NCI-H146 (cell line): ENCODE measurements at places on chromosomes 1 and 21.

DNA sequence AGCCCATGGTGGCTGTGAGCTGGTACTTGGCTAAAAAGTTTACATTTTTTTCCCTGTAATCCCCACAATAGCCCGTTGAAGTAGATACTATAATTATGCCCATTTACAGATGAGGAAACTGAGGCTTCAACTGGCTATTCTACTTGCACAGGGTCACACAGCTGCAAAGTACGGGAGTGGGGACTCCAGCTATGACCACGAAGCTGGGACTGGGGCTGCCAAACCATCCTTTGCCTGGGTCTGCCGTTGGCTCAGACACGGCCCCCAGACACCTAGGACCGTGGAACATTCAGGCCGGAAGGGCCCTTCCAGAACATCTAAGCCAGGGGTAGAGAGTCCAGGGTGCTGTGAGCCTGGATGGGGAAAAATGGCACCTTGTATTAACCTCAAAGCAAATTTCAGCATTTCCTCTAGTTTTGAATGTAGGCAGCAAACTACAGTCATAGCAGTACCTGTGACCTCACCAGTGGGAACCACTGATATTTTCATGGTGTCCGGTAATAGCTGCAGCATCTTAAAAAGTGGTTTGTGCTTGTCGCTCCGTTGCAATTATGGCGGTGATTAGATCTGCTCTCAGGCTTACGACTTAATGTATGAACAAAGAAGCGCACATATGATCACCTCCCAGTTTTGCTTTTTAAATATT is 4.3 kb downstream of the TP73 start:
- DNase-seq, result no peak

GRCh38 chr1:207820568-207821463 is 69.0 kb downstream of the CD46 start:
- DNase-seq, result no peak

GRCh38 chr1:176602388-176603004 is 139.5 kb downstream of the PAPPA2 start:
- DNase-seq, result no peak

DNA sequence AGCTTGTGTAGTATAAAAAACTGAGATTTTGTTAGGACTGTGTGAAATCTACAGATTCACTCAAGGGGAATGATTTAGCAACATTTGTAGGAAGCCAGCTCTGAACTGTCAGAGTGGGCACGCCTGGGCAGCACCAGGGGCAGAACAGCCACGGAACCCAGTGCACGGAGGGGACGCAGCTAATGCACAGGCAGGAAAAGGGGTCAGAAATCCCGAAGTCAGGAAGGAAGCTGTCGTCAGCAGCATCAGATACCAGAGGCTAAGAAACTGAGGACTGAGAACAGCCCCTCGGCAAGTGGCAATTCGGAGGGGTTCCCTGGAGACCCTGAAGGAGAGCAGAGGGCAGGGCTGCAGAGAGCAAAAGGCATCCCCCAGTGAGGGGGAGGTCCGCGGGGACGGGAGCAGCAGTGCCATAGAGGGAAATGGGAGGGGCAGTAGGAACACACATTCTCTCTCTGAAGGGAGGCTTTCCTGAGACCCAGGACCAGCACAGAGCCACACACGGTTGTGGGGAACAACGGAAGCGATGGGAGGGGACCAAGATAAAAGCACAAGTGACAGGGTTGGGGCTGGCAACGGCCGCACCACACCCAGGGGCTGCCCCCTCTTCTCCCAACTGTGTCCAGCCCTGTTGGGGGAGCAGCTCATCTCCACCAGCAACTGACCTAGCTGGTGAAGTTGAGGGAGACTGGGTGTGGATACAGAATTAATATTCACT is 12.7 kb downstream of the UBE2J2 start:
- DNase-seq, result no peak

GRCh38 chr1:26789931-26790330 is 2.2 kb downstream of the PIGV start:
- peak; percentile 15 for DNase-seq

GRCh38 chr21:43015906-43016540 is 41.7 kb downstream of the PKNOX1 start:
- no peak for DNase-seq

GRCh38 chr1:156390469-156391365 is 21.7 kb downstream of the RHBG start:
- DNase-seq, result peak; percentile 43

- DNase-seq, result no peak
Measured at GRCh38 chr1:97499667-97500066, 421.2 kb downstream of the DPYD start.

GRCh38 chr1:225944387-225944786 is 3.4 kb upstream of the LEFTY2 start:
- DNase-seq, result no peak

DNA sequence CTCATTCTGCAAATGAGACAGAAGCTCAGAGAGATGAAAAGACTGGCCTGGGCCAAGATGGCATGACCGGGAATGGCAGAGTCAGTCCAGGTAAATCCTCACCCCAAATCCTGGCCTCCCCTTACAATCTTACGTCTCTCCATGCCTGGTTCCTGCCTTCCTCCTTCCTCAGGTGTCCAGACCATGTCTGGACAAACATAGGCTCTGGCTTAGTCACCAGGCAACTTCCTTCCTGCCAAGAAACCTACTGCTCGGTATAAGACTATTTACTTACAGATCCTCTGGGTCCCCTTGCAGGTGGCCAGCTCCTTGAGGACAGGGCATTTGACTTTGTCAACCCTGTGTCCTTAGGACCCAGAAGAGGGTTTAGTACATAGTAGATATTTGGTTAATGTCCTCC is 69.4 kb upstream of the ROR1 start:
- no peak for DNase-seq

GRCh38 chr1:41024953-41025352 is 3.4 kb upstream of the SLFNL1 start:
- no peak for DNase-seq

GRCh38 chr1:48869116-48869893 is 92.6 kb upstream of the BEND5 start:
- no peak for DNase-seq

DNA sequence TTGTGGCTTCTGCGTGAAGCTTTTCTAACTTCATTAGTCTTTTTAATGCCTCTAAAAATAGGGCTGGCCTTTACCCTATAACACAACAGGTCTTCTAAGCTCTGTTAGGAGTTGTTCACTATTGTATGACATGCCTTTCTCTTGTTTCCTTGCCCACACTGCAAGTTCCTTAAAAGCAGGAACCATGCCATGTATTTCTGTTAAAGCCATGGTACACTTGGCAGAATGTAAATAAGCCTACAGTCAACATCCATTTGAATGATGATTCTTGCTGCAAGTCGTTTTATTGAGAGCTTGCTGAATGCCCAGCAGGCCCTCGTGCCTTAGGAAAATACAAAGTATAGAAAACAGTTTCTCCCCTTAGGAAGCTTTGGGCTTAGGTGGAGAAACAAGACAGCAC is 214.6 kb downstream of the DUSP10 start:
- no peak for DNase-seq

DNA sequence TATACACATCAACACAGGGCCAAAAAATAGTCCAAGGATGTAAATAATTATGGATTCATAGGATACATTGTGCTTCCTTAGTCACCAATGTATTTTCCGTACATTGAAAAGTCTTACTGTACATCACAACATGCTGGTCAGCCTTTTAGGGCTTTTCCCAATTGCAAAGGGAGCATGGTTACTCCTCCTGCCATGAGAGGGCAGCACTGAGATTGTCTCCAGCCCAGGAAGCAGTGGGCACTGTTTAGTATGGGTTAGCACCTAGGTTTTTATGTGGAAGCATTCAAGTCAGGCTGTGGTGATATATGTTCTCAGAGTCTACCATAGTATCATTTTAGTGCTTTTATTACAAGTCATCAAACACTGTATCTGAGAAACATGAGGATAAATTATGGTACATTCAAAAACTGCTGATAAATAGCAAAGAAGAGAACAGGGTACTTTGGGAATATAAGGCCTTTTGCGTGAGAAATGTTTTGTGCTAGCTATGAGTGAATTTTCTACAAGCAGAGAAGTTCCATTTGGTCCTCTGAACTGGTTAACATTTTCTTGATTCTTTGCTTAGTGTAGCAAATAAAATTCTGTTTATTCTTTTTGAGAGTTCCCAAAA is 34.0 kb downstream of the ST6GALNAC5 start:
- peak; percentile 61 for DNase-seq

GRCh38 chr1:109816975-109817535 is 53.3 kb upstream of the EPS8L3 start:
- no peak for DNase-seq

GRCh38 chr1:234213658-234214128 is 159.6 kb upstream of the COA6 start:
- no peak for DNase-seq

DNA sequence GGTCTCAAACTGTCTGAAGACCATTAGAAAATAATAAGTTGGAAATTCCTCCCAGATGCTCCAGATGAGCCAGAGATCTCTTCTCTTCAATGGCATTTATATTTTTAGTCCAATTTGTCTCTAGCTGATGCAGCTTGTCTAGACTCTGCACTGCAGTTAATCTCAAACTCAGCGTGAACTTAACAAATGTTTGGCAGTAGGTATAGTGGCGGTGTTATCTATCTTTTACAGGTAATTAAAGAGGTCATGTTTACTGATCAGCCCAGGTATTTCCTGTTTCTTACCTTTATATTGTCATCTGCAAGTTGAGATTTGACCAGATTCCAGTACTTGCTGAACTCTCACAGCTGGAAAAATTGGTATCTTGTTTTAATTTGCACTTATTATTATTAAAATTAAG is 1024.5 kb upstream of the ADGRL2 start:
- peak; percentile 21 for DNase-seq

DNA sequence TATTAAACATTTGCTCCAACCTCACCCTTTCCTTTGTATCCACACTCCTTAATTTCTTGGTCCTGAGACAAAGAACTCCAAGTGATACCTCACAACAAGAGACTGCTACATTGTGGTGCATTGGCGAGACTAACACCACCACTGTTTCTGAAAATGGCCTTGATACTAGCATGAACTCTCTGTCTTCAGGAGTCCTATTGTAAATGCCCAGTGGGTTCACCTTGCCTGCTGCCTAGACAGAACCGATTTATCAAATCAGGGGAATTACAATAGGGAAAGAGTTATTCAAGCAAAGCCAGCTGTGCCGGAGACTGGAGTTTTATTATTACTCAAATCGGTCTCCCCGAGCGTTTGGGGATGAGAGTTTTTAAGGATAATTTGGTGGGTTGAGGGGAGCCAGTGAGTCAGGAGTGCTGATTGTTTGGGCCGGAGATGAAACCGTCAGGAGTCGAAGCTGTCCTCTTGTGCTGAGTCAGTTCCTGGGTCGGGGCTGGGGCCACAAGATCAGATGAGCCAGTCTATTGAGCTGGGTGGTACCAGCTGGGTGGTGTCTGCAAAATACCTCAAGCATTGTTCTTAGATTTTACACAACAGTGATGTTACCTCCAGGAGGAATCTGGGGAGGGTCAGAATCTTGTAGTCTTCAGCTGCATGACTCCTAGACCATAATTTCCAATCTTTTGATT is 83.1 kb downstream of the DESI2 start:
- no peak for DNase-seq

GRCh38 chr1:44682883-44683265 is 8.4 kb downstream of the ARMH1 start:
- DNase-seq, result no peak

- no peak for DNase-seq
Measured at GRCh38 chr1:31345635-31346034, 27.2 kb downstream of the FABP3 start.

DNA sequence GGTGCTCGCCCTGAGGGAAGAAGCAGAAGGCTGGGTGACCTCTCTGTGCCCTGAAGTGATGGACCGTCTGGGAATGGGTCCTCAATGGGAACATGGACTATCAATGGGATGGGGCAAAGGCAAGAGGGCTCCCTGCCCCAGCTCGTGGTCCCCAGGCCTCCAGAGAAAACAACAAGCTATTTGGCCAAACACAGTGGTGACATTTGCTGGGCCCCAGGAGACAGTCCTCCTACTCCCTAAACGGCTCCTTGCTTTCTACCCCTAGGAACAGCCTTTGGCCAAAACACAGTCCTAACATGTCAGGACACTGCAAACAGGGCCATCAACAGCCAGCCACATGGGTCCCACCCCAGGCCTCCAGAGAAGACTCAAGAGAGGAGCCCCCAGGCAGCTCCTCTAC is 102.8 kb downstream of the RAVER2 start:
- DNase-seq, result no peak

DNA sequence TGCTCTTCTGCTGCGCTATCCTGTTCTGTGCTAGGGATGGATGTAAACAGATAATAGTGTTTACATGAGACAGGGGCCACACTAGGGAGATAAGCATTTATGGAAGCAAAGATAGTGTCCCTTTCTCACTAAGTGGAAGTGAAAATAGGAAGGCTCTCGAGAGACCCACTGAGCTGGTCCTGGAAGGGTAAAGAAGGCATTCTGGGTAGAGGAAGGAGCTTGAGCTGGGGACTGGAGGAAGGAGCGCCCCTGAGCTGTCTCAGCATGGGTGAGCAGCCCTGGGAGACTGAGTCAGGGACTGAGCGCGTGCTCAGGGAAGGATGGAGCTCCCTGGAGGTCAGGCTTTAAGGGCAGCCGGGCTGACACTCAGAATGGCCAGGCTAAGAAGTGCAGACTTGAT is 93.3 kb downstream of the IGSF21 start:
- no peak for DNase-seq
